Large intestine (tissue), 12 donors: ENCODE measurements at places on chromosomes 12 and 14. TPM values are rescaled to one million over a fixed set of nuclear protein-coding genes. Genes with fewer than 3 reads are reported as not detected.

DTD2 gene
- 15.3 TPM for polyA plus RNA-seq

- peaks cover 2% of the 10 kb centered on the region for H3K36me3 ChIP-seq
- no peak overlapping the region for H3K4me3 ChIP-seq
- peaks cover 5% of the 10 kb centered on the region for H3K4me1 ChIP-seq
- no peak overlapping the region for H3K27ac ChIP-seq
Measured at GRCh38 chr14:101933209-101933608, 31.2 kb upstream of the DYNC1H1 start.

DNA sequence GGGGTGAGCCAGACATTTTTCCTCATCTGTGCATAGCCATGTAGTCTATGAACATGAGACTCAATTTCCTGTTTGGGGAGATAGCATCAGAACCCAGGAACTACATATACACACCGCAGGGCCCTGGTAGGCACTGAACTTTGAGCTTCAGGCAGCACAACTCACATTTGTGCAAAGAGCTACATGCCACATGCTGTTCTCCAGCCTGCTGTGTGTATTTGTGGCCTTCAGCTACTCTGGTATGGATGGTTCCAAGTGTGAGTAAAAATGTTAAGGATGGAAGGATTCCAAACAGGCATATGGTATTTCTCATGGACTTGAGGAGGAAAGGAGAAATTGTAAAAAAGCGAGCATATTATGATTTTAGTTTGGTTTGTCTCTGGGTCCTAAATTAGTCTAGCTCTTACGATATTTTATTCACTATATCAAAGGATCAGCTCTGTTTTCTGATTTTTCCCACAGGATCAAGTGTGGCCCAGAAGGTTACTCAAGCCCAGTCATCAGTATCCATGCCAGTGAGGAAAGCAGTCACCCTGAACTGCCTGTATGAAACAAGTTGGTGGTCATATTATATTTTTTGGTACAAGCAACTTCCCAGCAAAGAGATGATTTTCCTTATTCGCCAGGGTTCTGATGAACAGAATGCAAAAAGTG is 422.4 kb upstream of the OR4E1 start:
- no peak overlapping the region for H3K4me3 ChIP-seq
- H3K4me1 ChIP-seq = no peaks in the 10 kb centered on the region
- no peak overlapping the region for H3K27ac ChIP-seq

DNA sequence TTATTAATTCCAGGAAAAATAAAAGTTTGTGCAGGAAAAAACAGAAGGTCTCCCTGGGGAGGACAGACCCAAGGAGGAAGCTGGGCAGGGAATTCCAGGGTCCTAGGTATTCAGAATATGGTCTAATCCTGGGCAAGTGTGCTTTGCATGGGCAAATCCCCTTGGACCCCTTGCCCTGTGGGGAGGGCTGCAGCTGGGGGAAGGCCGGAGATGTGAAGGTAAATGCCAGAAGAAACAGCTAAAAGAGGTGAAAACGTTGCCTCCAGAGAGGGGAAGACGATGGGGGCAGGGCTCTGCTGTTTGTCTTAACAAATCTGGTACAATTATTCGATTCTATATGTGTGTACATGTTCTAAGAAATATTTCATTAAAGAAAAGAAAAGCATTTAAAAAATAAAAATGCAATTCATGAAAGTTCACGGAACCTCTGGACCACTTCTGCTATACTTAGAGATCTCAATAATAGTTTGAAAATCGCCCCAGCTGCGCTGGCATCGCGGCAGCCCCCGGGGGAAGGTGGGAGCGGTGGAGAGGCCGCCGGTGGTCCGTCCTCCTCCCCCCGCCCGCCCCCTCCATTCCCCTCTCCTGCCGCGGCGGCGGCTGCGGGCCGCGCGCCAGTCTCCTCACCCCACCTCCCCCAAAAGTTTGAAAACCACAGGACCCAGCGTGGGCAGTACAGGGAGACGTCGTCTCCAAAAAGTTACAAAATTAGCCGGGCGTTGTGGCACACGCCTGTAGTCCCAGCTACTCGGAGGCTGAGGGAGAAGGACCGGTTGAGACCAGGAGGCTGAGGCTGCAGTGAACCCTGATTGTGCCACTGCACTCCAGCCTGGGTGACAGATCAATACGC is 1.5 kb upstream of the PRPF40B start:
- DNase-seq = no peak
- peak overlapping the region; percentile 71 for H3K27ac ChIP-seq
- H3K4me1 ChIP-seq = peaks cover 14% of the 10 kb centered on the region
- peaks cover 14% of the 10 kb centered on the region for H3K27me3 ChIP-seq
- H3K4me3 ChIP-seq = peak overlapping the region; percentile 48

GRCh38 chr14:22147716-22148115 is 441.3 kb downstream of the DAD1 start:
- no peak for DNase-seq
- no peaks in the 10 kb centered on the region for H3K27me3 ChIP-seq

GRCh38 chr12:64669270-64669842 is 59.1 kb downstream of the RASSF3 start:
- peak; percentile 67 for DNase-seq
- H3K4me1 ChIP-seq = peaks cover 69% of the 10 kb centered on the region
- H3K27me3 ChIP-seq = no peaks in the 10 kb centered on the region
- no peaks in the 10 kb centered on the region for H3K36me3 ChIP-seq
- no peak overlapping the region for H3K4me3 ChIP-seq
- peak overlapping the region; percentile 63 for H3K27ac ChIP-seq

- peaks cover 76% of the 10 kb centered on the region for H3K36me3 ChIP-seq
- no peak overlapping the region for H3K27ac ChIP-seq
- no peak for DNase-seq
Measured at GRCh38 chr12:131912518-131913274, 16.4 kb upstream of the PUS1 start.

DNA sequence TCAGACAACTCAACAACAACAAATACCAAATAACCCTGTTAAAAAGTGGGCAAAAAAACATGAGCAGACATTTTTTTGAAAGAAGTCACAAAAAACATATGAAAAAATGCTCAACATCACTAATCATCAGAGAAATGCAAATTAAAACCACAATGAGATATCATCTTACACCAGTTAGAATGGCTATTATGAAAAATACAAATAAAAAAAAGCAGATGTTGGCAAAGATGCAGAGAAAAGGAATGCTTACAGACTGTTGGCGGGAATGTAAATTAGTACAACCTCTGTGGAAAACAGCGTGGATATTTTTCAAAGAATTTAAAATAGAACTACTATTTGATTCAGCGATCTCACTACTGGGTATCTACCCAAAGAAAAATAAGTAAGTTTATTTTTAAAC is 114.0 kb downstream of the SLC38A4 start:
- DNase-seq = no peak
- H3K36me3 ChIP-seq = no peaks in the 10 kb centered on the region
- H3K4me3 ChIP-seq = no peak overlapping the region
- H3K4me1 ChIP-seq = no peaks in the 10 kb centered on the region
- no peaks in the 10 kb centered on the region for H3K27me3 ChIP-seq

GRCh38 chr14:82710267-82710841 is 1176.7 kb upstream of the SEL1L start:
- H3K4me3 ChIP-seq = no peak overlapping the region
- no peak overlapping the region for H3K27ac ChIP-seq
- H3K27me3 ChIP-seq = no peaks in the 10 kb centered on the region
- peak; percentile 19 for DNase-seq
- no peaks in the 10 kb centered on the region for H3K36me3 ChIP-seq
- H3K4me1 ChIP-seq = no peaks in the 10 kb centered on the region

DNA sequence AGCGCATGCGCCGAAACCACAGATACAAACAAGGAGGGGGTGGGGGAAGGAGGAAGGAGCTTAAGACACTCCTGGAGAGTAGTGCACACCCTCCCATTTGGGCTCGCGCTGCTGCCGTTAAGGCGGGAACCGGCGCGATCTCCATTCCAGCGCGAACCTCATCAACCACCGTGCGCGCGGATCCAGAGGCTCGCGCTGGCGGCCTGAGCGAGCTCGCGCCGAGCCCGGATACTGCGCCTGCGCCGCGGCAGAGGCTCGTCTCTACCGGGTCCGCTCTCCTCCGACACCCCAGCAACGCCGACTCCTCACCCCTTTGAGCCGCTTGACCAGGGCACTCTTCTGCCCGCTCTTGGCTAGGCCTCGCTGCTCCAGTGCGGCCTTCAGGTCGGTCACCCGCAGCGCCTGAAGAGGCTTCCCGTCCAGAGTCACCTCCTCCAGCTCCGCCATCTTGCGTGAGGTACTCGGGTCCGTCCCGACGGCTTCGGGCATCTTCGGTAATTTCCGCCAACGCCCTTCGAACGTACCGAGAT is at the start of gene ACIN1:
TSS of gene ACIN1 (minus strand) at position 471 of the 530 bp plus-strand sequence. CDS start at position 447, 24 bp downstream.
- peak; percentile 84 for DNase-seq
- peaks cover 13% of the 10 kb centered on the region for H3K4me1 ChIP-seq
- H3K27me3 ChIP-seq = no peaks in the 10 kb centered on the region
- H3K36me3 ChIP-seq = peaks cover 45% of the 10 kb centered on the region

DNA sequence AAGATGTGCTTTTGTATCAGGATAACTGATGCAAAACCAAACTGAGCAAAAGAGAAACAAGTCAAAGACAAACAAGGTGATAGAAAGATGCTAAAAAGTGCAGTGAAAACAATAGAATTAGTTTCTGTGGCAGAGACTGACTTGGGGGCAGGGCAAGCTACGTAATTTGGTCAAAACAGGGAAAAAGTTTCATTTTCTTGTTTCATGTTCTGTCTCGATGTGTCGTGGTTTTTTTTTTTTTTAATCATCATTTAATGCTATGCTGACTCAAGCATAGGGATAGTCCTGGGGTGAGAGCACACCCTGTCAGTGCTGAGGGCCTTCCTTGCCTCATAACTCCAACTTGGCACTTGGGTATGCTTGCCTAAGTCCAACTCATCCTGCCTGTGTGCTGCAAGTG is 144.1 kb upstream of the PTPRQ start:
- H3K4me1 ChIP-seq = no peaks in the 10 kb centered on the region
- no peaks in the 10 kb centered on the region for H3K36me3 ChIP-seq
- H3K4me3 ChIP-seq = no peak overlapping the region
- H3K27me3 ChIP-seq = no peaks in the 10 kb centered on the region

RASAL1 gene
- polyA plus RNA-seq = 0.69 TPM

DNA sequence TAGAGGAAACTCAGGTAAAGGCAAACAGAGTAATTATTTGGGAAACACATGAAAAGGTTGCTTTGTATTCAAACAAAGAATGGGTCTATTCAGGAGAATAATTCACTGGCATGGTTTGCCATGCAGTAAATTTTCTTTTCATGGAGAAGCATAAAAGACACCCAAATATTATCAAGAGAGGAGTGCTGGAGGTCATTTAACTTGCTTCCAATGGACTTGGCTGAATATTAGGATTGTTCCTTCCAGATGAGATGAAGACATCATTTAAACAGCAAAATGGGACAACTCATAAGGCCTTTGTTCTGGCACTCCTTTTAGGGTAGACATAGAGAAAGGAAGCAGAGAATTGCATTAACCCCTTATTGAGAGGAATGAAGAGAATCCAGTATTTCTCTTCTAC is 38.7 kb downstream of the WIF1 start:
- H3K27me3 ChIP-seq = no peaks in the 10 kb centered on the region
- no peak overlapping the region for H3K27ac ChIP-seq
- no peaks in the 10 kb centered on the region for H3K4me1 ChIP-seq

METTL3 gene
- polyA plus RNA-seq = 57.9 TPM

GRCh38 chr12:73514672-73515071 is 1023.0 kb upstream of the ATXN7L3B start:
- no peak overlapping the region for H3K27ac ChIP-seq
- no peaks in the 10 kb centered on the region for H3K27me3 ChIP-seq
- no peak for DNase-seq

DNA sequence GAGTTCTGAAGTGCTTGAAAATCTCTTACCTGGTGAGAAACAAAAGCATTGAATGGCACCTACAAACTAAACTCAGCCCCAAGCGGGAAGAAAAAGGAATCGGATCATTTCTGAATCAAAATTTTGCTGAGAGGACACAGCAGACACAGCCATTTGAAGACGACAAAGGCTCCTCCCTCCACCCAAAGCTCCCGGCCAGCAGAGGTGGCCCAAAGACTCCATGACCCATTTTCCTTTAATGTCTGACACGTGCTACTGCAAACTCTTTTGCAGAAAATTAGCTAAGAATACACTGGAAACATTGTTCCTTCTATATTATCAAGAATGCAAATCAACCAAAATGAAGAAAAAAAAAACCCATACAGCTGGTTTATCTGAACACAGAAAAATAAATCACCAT is 85.9 kb upstream of the FOXN3 start:
- H3K27me3 ChIP-seq = no peaks in the 10 kb centered on the region
- no peak overlapping the region for H3K4me3 ChIP-seq
- H3K36me3 ChIP-seq = peaks cover 4% of the 10 kb centered on the region
- H3K4me1 ChIP-seq = no peaks in the 10 kb centered on the region
- H3K27ac ChIP-seq = no peak overlapping the region

- H3K27me3 ChIP-seq = no peaks in the 10 kb centered on the region
- H3K27ac ChIP-seq = no peak overlapping the region
- H3K4me1 ChIP-seq = no peaks in the 10 kb centered on the region
- H3K36me3 ChIP-seq = no peaks in the 10 kb centered on the region
- peak; percentile 9 for DNase-seq
Measured at GRCh38 chr14:22122227-22122818, 448.7 kb upstream of the OR4E1 start.

- H3K4me1 ChIP-seq = peaks cover 2% of the 10 kb centered on the region
- no peak overlapping the region for H3K4me3 ChIP-seq
- no peaks in the 10 kb centered on the region for H3K27me3 ChIP-seq
- H3K36me3 ChIP-seq = no peaks in the 10 kb centered on the region
- DNase-seq = no peak
Measured at GRCh38 chr12:67890726-67891258, 98.5 kb upstream of the IFNG-AS1 start.

ARMH4 gene
- 3.8 TPM for polyA plus RNA-seq

DNA sequence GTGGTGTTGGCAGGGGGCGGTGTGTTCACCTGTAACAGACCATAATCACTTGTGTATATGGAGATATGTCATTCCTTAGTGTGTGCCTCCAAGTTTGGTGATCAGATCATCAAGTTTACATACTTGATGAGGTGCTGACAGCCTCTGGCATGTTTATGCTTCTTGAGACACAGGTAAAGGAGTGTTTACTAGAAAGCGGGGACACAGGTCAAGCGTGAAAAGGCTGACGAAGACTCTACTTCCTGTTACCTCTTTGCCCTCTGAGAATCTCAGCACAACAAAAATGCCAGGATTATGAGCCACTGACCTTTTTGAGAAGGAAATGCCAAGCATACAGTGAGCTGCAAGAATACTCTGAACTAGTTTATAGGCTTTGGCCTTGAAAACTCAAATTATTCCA is 29.6 kb downstream of the PRDM4 start:
- H3K4me3 ChIP-seq = no peak overlapping the region
- no peaks in the 10 kb centered on the region for H3K4me1 ChIP-seq
- no peak overlapping the region for H3K27ac ChIP-seq
- no peak for DNase-seq
- H3K27me3 ChIP-seq = no peaks in the 10 kb centered on the region

DNA sequence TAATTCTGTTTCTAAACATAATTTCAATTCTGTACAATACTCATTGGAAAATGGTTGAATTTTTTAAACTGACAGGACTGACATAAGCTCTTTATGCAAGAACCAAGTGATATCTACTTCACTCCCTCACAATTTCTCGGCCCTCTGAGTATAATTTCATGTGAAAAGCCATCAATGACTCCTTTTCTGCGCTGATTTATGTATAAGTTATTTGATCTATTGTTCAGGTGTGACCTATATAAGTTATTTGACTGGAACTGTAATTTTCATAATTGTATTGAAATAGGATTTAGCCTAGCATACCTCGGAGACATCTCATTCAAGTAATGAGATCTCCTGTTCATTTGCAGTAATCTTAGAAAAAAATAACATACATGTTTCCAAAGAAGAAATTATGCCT is 184.4 kb downstream of the SYT1 start:
- no peak for DNase-seq
- H3K4me1 ChIP-seq = no peaks in the 10 kb centered on the region
- H3K36me3 ChIP-seq = no peaks in the 10 kb centered on the region

GRCh38 chr12:118526255-118527095 is 150.1 kb downstream of the SUDS3 start:
- H3K4me3 ChIP-seq = no peak overlapping the region
- no peaks in the 10 kb centered on the region for H3K36me3 ChIP-seq
- H3K27me3 ChIP-seq = no peaks in the 10 kb centered on the region
- H3K4me1 ChIP-seq = no peaks in the 10 kb centered on the region
